ENCODE measurements at places on chromosomes 2 and 18.

- DNase-seq = no peak
Observed at GRCh38 chr2:239693761-239694415, 293.1 kb upstream of the HDAC4 start.

DNA sequence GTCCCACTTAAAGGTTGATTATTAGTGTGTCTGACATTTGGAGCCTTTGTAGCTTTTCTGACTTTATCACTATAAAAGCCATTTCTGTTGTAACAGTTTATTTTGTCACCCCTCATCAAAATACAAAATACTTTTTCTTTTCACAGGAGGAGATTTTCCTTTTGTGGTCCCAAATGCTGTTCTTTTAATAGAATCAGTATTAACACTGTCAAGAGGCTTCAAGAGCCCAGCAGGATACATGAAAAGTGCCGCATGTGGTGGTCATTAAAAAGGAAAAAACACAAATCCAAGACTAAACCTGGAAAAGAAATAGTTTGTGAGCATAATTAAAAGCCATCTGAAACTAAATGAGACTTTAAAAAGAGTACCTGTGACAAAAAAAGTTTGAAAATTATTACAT lies 515.7 kb downstream of the DCDC2C start:
- DNase-seq = no peak

DNA sequence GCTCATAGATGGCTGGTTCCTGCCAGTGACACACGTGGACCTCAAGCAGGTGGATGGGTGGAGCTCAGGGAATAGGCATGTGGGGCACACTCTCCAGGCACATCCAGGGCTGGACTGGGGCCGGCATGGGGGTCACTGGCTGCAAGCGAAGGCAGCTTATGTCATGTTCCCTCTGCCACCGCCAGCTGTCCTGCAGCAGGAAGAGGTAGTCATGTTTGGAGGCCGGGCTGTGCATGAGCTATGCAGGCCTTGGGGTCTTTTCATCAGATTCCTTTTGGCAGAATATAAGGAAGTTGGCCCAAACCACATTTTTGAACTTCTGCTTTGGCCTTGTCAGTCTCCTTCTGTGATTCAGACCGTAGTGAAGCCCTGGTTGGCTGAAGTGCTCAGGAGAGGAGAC lies 61.5 kb downstream of the AGAP1 start:
- no peak for DNase-seq

DNA sequence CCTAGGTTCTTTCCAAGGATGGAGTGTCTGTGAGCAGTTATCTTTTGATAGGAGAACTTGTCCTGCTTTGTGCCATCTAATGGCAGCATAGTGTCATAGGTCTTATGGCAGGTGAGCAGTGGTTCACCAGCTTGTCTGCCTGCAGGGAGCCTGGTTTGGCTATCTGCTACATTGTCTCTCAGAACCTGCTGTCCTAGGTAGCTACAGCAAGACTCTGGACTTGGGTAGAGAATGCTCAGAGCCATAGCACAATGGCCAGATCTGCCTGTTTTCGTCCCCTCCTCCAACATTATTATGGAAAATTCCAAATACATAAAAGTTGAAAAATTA lies 28.3 kb downstream of the AGFG1 start:
- peak; percentile 4 for DNase-seq

- DNase-seq = peak; percentile 96
Observed at GRCh38 chr2:197273485-197273884, 37.1 kb downstream of the ANKRD44 start.

- DNase-seq = no peak
Observed at GRCh38 chr2:60453872-60454271, 99.6 kb downstream of the BCL11A start.

GRCh38 chr18:79200546-79201268 lies 131.5 kb downstream of the ATP9B start:
- DNase-seq = peak; percentile 62

DNA sequence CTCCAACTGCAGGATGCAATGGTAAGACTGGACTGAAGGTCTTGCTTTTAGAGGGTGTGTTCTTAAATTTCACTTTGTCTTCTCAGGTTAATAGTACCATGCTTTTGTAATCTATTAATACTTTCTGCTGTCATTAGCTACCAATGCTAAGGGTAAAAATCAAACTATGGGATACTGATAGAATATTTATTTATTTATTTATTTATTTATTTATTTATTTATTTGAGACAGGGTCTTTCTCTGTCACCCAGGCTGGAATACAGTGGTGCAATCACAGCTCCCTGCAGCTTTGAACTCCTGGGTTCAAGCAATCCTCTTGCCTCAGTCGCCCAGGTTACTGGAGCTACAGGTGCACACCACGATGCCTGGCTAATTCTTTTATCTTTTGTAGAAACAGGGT lies 152.1 kb downstream of the SPP2 start:
- no peak for DNase-seq

DNA sequence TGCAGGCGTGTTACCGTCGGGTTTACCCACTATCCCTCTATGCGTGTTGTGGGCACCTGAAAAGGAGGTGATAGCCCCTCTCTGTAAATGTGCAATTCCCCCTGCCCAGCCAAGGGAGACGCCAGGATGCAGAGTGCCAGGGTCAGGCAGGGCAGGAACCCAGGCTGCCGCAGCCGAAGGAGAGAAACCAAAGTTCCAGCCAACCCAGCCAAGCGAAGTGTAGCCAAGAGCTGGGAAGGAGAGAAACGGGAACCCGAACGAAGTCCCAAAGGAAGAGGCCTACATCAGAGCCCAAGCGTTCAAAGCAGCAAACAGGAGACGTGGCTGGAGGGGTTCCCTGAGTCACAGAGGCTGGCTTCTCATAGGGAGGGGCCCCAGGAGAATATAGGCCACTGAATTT lies 24.2 kb upstream of the SPR start:
- peak; percentile 59 for DNase-seq

DNA sequence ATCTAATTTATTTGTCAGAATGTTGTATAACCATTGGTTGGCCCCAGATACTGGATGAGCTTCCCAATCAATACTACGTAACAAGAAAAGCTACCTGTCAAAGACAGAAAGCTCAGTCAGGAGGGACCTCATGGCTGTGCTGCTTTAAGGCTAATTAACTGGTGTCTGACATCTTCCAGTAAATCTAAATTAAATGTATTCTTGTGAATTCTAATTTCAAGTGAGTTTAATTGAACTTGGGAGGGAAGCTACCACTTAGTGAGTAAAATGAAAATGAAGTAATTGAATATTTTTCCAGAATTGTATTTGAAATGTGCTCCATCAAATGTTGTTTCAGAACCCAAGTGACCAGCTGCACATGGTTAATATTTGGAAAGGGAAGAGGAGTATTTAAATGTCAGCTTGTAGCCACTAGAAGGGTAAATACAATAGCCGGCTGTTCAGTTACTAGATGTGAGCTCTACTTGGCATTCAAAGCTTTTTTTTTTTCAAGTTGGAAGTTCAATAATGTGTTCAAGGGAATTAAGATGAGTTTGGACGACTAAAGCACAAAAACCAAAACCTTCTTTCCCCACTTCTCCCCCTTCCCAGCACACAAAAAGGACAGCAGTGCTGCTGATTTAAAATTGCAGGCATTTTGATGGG lies 62.0 kb downstream of the GPR39 start:
- peak; percentile 6 for DNase-seq

- DNase-seq = no peak
Observed at GRCh38 chr18:48450685-48451084, 41.5 kb upstream of the ZBTB7C start.

DNA sequence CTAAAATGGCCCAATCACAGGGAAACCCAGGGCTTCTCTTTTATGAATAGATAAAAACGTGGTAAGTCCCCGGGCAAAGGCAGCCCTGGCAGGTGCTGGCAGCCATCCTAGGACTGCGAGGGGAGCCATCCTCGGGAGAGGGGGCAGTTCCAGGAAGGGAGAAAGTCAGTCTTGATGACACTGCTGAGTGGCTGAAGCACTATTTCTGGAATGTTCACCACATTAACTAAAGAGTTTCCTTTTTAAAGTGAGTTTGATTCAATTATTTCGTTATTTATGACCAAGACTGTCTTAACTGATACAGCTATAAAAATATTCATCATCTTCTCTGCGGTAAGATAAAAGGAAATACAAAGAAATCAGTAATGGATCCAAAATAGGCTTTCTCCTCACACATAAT lies 20.4 kb downstream of the TTR start:
- no peak for DNase-seq

DNA sequence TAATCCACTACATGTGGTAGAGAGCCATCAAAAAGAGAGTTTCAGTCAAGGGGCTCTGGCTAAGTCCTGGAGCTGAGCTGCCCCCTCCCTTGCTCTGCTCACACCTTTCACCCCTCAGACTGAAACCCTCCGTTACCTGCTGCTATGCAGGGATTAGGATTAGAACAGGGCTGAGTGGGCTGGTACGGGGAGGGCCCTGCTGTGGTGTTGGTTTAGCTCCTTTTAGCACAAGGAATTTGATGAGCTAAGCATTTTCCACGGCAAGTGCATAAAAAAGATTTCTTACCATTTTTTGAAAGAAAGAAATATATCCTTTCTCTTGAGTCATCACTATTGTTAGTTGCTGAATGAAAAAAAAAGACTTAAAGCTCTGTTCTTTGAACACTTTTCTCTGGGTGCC lies 46.3 kb downstream of the TCF7L1 start:
- DNase-seq = no peak

GRCh38 chr2:238879621-238880377 lies 31.9 kb downstream of the TWIST2 start:
- no peak for DNase-seq

DNA sequence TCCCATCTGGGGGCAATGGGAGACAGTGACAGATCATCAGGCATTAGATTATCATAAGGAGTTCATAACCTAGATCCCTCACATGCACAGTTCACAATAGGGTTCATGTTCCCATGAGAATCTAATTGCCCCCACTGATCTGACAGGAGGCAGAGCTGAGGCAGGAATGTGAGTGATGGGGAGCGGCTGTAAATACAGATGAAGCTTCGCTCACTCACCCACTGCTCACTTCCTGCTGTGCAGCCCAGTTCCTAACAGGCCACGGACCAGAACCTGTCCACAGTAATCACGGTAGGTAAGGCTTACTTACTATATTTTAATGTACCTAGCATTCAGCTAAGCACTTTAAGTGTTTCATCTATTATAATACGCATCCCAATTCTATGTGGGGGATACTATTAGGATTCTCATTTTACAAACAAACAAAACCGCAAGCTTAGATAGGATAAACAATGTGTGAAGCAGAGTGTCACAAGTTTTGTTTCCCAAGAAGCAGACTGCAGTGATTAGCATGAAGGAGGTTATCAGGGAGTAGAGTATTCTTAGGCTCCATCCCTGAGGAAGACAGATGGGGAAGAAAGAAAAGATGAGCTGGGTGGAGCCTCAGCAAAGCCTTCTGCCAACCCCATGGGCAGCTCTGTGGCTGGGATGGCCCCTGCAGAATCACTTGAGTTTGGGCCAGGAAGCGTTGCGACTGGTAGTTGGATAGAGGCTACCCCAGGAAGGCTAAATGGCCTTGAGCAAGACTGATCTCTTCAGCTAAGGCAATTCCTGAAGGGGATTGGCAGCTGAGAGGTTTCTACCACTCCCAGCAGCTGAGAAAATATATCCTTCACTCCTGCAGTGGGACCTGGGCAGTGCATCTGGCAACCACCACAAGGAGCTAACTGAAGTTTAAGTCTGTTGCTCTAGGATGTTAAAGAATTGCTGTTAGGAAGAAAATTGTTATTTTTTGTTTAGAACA lies 133.1 kb downstream of the MREG start:
- peak; percentile 28 for DNase-seq

- no peak for DNase-seq
Observed at GRCh38 chr2:109398366-109399015, 215.3 kb downstream of the SEPTIN10 start.

GRCh38 chr2:114542695-114543094 lies 100.3 kb downstream of the DPP10 start:
- DNase-seq = no peak

All from DMS53 (cell line).